ENCODE measurements at places on chromosomes 3 and 15.

DNA sequence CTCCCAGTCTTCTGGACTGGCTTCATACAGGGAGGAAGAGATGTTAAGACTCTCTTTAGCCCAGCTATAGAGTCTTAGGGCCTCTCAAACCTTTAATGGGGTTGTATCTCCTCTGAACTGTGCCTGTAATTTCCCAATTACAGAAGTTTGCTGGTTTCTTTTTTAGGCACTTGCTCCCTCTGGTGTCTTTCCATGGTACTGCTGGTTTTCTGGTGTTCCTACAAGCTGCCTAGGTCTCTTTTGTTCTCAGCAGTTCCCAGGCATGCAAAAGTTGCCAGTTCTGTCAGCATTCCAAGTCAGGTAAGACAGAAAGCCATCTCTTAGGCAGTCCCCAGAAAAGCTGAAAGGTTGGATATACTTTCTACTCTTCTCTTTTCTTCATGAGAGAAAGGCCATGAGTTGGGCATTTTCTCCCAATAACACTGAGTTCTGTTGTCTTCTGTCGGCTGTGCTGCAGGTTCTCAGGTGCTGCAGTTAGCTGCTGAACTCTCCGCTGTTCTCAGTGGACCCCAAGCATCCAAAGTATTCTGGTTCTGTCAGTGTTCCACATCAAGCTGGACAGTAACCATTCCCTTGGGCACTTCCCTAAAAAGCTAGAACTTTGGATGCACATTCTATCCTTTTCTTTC, 54.4 kb upstream of the EHHADH start:
- peak; percentile 19 for DNase-seq

- no peak for DNase-seq
Observed at GRCh38 chr3:194084284-194084683, 51.7 kb upstream of the HES1 start.

GRCh38 chr15:43106486-43106829, 620 bp upstream of the UBR1 start:
- DNase-seq, result no peak

DNA sequence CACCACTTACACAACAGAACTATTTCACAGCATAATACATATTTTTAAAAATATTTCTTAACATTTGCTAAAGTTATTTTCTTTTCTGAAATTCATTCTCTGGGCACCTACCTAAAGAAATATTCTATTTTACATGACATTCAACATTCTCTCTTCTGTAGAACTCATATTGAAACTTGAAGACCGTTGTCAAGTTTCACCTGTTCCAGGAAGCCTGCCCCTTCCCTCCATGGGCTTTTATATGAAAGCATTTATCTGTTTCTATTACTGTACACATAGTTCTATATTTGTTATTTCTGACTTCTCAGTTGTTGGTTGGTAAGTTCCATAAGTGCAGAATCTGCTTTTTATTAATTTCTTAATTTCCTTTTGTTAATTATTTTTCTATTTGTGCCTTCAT, 204.3 kb upstream of the ALCAM start:
- no peak for DNase-seq

DNA sequence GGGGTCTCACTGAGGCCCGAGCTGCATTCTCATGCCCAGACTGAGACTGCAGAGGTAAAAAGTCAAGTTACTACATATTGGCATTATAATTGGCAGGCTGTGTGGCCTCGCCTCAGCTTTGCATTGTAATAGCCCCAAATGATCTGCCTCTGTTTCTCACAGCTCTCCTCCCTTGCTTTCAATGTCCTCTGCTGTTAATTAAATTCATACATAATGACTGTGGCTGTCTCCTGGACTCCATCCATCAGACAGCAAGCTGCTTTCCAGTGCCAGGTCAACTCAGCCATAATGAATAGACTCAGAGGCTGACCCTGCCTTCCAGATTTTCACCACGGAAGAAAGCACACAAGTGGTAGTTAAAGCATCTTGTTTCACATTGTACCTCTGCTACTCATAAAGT, 7.6 kb upstream of the RTP4 start:
- DNase-seq, result no peak

DNA sequence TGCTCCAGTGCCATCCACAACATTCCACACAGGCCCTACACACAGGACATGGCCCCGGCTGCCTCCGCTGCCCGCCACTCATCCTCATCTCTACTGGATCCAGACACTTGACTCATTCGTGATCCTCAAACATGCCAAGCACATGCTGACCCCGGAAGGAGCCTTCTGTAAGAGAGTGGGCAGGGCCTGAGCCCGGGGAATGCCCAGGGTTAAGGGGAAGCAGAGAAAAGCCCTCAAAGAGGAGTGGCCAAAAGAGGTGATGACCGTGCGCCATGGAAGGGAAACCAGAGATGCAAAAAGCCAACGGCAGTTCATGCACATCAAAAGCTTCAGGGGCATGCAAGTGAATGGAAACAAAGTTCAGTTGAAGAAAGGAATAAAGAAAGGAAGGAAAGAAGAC, 46.1 kb downstream of the RFTN1 start:
- no peak for DNase-seq

Measured in NCI-H2171 (cell line).